ENCODE measurements at places on chromosomes 5 and 9.

- no peak for DNase-seq
Measured at GRCh38 chr9:89374176-89374575, 55.9 kb downstream of the SECISBP2 start.

- DNase-seq: no peak
Measured at GRCh38 chr5:155699385-155699784, 627.6 kb upstream of the SGCD start.

DNA sequence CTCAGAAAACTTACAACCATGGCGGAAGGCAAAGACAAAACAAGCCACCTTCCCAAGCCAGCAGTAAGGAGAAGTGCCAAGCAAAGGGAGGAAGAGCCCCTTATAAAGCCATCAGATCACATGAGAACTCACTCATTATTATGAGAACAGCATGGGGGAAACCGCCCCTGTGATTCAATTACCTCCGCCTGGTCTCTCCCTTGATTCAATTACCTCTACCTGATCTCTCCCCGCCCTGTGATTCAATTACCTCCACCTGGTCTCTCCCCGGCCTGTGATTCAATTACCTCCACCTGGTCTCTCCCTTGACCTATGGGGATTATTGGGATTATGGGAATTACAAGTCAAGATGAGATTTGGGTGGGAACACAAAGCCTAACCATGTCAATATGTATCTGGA is 467.3 kb upstream of the FTMT start:
- no peak for DNase-seq

- DNase-seq: no peak
Measured at GRCh38 chr9:21317956-21318923, 13.1 kb upstream of the IFNA5 start.

- no peak for DNase-seq
Measured at GRCh38 chr9:97440160-97440559, 28.3 kb downstream of the TDRD7 start.

- DNase-seq: no peak
Measured at GRCh38 chr9:18485714-18486113, 11.8 kb downstream of the ADAMTSL1 start.

- DNase-seq: no peak
Measured at GRCh38 chr5:113092683-113093082, 116.1 kb downstream of the DCP2 start.

GRCh38 chr9:94925751-94926430 is 199.4 kb downstream of the AOPEP start:
- no peak for DNase-seq

DNA sequence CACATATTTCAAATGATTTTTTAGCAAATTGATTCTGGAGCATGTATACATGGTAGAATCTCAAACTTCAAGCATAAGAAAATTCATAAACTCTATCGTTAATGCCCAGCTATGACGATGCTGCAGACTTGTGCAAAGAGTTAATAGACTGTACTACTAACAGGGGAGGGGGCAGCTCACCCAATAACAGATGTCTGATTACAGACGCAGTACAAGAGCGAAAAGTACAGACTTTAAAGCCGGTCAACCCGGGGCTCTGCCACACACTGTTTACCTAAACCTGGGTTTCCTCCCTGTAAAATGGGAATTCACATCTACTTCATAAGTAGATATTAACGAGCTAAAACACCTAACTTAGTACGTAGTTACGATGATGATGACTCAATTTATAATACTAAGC is 651 bp downstream of the TRIM23 start:
- no peak for DNase-seq

DNA sequence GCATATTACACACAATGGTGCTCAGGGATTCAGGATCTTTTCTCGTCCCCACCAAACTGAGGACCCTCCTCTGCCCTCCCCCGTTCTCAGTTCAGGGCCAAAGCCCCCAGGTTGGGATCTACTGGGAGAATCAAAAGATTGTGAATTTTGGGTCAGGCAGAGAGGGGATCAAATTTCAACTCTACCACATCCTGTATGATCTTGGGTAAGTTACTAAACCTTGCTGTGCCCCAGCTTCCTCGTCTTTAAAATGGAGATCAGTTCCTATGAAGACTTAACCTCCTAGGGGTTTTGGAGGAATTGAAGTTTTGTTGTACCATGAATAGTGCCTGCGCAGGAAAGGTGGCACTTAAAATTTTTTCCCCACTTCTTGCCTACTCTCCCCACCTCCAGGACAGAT is 62.4 kb downstream of the RAI14 start:
- no peak for DNase-seq

DNA sequence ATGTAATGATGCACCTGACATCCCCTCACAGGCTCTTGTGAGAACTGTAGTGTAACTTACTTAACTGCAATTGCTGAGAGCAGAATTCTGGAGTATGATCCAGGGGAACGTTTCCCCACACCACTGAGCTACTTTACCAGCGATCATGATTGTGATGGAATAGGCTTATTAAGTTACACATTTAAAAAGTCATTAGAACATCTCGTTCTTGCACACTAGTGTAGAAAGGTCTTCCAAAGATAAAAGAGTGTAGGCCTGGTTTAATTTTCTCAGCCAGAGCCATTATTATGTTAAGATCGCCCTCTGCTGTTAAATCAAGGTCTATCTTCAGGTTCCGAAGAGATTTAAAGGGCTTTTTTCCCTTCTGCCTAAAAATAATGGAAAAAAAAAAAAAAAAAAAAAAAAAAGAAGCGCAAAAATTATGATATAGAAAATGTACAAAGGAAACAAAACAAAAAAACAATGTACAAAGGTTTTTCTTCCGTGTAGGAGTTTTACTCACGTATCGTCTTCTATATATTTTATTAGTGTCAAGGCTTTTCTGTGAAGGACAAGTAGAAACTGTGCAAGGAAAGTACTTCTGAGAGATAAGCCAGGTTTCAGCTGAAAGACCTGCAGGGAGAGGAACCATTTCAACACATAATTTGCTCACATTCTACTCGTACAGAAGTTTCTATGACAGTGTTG is 18.6 kb upstream of the MOB3B start:
- DNase-seq: no peak

DNA sequence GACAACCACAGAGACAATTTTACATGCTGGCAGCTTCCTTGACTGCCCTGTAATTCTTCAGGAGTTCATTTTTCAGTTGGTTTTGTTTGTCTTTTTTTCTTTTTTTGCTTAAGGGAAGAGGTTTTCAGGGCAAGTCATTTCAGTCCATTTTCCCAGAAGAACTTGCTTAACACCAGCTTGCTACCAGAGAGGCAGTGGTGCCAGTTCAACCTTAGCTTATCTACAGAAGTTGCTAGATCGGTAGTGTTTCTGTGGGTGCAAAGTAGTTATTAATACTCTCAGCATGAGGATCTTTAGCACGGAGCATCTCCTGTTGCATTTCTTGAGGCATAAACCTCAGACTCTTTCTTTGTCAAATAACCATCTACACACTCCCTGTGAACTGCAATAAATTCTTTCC is 1.1 kb downstream of the SPEF2 start:
- DNase-seq: no peak

DNA sequence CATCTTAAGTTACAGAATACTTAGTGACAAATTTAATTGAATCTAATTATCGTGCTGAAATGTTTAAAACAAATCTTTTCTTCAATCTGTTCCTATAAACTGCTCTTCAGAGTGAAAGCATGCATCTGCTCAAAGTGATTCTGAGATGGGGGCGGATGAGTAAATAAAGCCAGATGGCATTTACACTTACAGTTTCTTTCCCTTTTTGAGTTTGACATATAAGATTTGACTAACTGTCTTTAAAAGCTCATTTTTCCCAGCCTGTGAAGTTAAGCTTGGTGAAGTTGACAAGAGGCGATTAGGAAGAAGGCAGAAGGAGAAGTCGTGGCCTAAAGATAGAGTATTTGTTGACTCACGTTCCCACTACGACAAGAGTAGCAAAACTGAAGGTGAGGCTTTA is 137.4 kb downstream of the LPAR1 start:
- DNase-seq: no peak

DNA sequence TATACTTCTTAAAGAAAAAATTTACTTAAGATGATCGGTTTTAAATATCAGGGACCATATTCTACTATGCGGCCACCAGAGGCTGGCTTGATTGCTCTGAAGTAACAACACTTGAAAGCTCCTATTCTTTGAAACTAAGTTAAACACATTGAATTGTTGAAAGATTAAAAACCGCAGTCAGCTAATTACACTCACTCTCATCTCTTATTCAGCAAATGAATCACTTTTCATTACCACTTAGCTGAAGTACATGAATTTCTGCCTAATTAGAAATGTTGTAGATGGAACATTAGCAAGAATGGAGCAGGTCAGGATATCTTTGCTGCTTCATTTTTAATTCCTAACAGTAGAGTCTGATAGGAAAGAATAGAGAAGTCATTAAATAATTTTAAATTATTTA is 42.3 kb downstream of the LSM11 start:
- DNase-seq: no peak

DNA sequence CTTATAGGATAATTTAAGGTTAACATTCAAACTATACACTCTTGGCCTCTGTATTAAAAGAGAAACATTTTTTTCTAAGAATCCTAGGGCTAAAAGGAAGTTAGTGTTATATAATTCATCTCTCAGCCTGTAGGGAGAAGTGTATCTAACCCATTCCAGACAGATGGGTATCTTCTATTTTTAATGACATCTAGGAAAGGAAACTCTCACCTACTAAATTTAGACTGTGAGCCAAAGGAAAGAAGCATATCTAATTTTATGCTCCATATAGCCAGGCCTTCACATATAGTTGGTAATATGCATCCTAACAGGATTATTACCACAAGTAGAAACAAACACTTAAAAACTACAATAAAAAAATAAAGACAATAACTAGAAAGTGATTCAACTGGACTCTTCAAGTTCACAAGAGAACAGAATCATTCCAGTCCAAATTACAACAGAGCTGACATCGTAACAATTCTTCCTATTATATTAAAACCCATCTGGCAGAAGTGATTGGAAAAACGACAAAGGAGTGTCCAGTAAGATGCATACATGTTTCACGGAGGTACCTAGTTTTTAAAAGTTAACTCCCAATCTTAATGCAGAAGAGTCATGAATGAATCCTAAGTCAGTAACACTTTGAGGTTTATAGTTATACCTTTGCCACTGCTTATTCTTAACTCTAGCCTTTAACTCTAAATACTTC is 39.4 kb downstream of the SCAI start:
- no peak for DNase-seq

DNA sequence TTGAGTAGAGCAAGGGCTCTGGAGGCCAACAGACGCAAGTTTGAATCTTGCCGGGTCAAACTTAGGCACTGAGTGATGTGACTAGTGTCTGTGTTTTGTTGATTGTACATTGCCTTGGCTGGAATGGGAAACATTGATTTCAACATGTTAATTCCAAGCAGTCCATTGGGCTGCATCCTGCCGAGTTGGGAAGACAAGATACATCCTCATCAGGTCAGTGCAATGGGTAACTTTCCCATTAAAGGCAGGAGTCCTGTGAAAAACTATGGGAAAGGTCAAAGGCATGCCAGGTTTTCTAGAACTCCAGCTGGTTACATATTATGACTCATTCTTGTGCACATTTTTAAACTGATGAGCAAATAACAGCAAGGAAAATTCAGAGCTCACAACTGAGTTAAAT is 126.5 kb upstream of the ABCA1 start:
- no peak for DNase-seq

- no peak for DNase-seq
Measured at GRCh38 chr9:133995012-133995896, 3.1 kb upstream of the VAV2 start.

Data from LNCaP clone FGC (cell line).